Fibroblast of gingiva (primary cell): ENCODE measurements at places on chromosomes 11 and 22.

- peak; percentile 45 for DNase-seq
Measured at GRCh38 chr11:28009996-28010395, 98.0 kb downstream of the KIF18A start.

DNA sequence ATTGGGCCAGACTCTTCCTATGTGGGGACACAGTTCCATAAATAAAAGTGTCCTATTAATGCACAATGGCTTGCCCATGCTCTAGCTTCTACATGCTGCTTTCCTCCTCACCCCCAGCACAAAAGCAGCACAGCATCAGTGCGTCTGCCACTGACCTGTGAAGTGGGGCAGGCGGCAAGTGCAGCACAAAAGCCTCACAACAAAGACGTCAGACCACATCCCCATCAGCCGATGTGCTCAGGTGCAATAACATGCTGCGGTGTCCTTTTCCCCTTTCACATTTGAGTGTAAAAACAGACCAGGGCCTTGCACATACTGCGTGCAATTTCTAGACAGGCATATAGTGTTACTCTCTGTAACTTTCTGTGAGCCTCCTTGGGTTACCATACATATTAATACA lies 12.8 kb downstream of the DKK3 start:
- DNase-seq = no peak

DNA sequence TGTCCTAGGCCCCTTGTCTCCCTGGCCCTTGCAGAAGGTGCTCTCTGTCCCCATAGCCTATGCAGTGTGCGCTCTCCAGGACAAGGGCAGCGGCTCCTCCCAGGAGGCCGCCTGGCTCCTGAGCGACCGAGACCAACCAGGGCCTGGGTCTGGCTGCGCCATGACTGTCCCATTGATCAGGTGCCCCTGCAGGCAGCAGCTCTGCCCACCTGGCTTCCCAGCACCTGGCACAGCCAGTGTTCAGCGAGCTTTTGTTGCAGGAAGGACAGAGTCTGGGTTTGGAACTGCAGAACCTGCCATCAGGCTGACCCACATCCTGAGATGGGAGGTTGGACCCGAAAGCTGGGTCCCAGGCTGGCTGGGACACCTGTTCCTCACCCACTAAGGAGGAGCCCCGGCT lies 1001.1 kb downstream of the BRD1 start:
- DNase-seq = no peak

DNA sequence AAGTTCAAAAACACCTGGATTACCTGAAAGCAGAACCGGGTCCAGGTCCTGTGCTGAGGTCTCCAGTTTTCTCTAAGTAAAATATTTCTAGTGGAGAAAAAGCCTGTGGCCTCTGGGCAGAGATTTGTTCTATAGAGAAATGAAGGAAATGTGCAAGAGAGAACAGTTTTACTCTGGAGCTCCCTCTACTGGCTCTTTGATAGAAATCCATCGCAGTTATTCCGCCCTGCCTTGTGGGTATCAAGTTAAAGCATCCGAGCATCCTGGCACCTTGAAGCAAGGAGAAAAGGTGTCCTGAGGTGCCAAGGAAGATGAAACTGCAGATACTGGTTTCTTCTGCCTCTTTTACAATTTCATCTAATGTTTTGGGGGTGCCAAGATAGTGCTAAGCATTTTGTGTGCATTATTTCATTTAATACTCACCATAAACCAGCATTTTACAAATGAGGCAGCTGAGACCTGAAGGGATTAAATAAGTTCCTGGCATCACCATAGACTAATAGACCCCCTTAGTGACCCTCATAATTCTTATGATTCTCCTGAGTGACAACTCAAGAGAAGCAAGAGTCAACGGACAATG lies 113.1 kb upstream of the HSD17B12 start:
- peak; percentile 28 for DNase-seq

GRCh38 chr11:364991-365725 lies 4.1 kb upstream of the B4GALNT4 start:
- DNase-seq = no peak

GRCh38 chr11:65473278-65473860 lies 25.5 kb upstream of the MALAT1 start:
- peak; percentile 4 for DNase-seq

DNA sequence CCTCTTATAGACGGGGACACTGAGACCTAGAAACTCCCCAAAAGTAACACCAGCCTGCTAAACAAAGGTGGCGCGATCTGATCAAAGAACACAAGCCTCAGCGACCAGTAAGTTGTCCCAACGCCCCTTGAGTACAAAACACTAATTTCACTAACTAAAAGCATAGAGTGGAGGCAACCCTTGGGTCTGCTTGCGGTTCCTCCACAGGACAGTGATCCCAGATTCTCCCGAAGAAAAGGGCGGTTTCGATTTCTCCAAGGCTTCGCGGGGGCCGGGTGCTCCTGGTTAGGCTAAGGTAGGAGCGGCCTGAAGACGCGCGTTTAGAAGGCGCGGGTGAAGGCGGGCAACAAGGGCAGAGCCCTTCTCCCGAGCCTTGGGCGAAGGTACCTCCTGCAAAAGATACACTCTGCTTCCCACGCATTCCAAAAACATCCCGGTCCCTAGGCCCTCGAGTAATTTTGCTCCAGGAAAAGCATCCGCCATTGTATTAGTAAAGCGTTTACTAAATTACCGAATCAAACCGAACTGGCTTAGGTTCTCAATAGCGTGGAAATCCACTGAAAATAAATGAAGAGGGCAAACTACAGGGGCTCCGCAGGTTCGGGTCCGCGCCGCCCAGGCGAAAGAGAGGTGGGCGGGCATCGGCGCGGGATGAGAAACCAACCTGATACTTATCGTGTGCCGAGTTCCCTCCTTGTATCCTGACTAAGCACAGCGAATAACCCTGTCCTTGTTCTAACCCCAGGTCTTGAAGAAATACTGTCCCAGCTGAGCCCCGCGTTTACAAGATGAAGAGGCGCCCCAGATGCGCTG lies 2.0 kb downstream of the WT1 start:
- no peak for DNase-seq

- DNase-seq = no peak
Measured at GRCh38 chr22:19757985-19758895, 2.3 kb upstream of the TBX1 start.

DNA sequence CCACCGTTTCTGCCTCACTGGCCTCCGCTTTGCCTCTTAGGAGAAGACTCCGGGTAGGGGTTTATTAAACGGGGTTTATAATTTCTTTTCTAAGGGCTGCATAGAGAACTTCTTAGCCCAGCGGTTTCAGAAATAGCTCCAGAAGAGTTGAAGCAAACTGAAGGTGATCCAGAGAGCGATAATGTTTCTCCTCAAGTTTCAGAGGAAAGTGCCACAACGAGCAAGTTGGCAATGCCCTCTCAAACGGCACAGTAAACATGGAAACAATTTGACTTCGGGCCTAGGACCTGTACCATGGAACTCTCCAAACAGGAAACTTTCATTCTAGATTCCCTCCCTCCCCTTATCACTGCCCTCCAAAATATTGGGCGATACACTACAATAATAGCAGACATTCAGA lies 1.0 kb downstream of the ADSL start:
- DNase-seq = no peak

DNA sequence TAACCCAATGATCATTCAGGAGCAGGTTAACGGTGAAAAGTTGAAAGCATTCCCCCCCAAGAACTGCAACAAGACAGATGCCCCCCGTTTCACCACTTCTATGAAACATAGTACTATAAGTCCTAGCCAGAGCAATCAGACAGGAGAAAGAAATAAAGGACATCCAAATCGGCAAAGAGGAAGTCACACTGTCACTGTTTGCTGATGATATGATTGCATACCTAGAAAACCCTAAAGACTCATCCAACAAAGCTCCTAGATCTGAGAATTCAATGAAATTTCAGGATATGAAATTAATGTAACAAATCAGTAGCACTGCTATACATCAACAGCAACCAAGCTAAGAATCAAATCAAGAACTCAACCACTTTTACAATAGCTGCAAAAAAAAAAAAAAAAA lies 32.8 kb downstream of the PIWIL3 start:
- DNase-seq = no peak

DNA sequence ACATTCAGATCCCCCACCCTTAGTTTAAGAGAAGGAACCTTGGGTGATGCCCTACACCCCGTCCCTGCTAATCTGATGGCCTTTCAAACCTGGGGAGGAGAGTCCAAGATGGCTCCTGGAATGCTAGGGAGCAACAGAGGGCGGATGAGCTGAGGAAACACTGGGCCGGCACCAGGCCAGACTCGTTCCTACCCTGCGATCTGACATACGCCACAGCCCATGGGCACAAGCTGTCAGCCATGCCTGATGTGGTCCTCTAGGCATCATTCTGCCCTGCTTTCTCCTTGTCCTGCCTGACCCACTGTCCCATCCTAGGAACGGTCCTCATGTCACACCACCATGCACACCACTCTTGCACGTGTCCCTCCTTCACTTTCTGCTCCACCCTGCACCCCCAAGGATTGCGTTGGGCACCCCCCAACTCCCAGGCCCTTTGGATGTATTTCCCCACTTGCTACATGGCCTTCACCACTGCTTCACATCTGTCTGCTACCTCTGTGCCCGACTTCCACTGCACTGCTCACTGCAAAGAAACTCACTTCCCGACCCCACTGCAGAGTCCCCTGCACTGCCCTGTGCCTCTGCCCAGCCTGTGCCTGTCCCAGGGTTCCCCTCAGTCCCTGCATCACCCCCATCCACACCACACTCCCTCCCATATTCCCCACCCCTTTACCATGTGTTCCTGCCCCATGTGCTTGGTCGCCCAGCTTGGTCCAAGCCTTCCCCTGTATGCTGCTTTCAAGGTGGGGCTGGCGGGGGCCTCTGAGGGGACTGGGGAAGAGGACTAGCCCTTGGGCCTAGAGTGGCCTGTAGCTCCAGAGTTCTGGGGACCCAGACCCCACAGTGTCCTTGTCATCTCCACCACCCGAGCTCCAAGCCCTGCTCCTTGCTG lies 29.2 kb downstream of the USP35 start:
- DNase-seq = no peak

- DNase-seq = peak; percentile 75
Measured at GRCh38 chr22:19962246-19962908, 20.8 kb upstream of the TXNRD2 start.
